ENCODE measurements at places on chromosomes 6 and 20.

- DNase-seq: no peak
Measured at GRCh38 chr20:11766961-11767360, 150.7 kb upstream of the BTBD3 start.

DNA sequence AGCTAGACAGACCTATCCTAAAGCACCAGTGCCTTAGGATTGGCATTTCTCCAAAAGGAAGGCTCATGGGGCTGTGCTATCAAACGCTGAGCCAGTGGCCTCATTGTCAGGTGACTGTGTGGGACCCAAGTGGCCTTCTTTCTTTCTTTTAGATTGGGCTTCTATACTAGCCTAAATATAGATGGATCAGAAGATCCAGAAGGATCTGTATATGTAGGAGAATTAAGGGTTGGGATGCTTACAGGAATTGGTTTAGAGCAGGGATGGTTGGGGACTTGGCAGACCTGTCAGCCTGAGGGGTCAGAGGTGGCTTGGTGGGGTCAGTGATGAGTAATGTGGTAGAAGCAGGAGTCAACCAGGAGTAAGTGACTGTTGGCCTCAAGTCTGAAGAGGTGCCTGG lies 14.8 kb downstream of the ABT1 start:
- DNase-seq: no peak

- DNase-seq: peak; percentile 35
Measured at GRCh38 chr6:24283043-24283985, 74.5 kb downstream of the DCDC2 start.

GRCh38 chr20:31833130-31833930 lies 12.1 kb downstream of the FOXS1 start:
- no peak for DNase-seq

DNA sequence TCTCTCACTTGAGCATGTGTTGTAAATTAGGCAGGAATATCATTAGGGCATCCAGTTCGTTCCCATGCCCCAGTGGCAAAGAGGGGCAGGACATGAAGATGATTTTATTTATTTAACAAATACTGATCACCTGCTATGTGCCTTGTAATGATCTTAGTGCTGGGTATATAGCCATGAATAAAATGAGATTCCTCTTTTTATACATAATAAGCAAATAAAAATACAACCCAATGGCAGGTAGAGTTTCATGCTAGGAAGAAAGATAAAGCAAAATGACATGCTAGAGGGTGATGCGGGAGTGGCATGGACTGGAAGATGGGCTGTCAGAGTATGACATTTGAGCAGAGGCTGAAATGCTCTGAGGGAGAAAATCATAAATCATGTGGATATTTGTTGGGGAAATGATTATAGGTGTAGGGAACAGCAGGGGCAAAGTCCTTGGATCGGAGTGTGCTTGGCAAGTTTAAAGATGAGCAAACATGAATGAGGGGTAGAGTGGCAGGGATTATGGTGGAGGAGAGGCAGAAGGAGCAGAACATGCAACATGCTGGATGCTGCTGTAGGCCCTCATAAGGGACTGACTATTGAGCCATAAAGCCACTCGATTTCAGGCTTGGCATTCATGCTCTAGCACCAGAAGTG lies 342.1 kb downstream of the PLCB1 start:
- no peak for DNase-seq

DNA sequence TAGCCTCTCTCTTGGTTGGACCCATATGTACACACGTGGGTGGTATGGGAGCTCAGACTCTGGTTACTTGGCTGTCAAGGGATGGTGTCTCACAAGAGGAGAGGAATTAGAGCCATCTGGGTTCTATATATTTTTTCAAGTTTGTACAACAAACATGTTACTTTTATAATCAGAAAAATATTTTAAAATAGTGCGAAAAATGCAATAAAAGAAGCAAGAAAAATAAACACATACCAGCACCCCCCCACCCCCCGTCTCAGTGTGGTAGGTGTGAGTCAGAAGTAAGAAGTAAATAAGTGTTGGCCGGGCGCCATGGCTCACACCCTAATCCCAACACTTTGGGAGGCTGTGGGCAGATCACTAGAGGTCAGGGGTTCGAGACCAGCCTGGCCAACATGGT lies 2.1 kb upstream of the TIAM2 start:
- no peak for DNase-seq

DNA sequence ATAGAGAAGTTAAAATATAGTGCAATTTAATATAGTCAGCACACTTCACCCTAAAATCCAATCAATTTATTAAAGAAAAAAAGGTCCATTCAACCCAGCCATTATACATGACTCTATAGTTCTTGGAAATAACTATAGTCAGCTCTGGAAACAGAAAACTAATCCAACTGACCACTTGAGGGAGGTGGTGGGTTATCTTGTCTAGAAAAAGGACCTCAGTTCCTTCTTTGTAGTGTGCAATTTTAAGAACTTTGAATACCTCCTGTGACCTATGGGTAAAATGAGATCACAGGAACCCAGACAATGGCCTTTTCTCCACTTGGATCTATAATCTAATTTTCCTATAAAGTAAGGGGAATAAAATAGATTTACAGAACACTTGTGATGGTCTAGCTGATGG lies 163.6 kb upstream of the CENPW start:
- DNase-seq: no peak

DNA sequence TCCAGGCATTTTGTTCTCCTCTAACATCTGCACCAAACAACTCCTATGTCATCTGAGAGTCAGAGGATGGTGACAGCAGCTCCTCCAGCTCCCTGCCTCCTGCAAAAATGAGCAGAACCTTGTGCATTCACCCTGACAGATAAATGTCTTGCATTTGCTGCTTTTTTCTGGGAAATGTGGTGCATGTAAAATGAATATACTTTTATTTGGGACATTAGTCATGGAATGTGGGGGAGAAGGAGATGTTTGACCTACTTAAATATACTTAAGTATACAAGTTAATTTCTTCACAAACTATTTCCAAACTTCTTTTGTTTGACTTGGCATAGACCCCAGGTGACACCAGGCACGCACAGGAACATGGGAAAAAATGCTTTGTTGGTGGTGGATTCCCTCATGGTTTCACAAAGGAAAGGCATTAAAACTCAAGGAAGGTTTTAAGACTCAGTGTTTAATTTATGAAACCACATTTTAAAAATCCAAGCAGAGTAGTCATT lies 181.8 kb upstream of the MCHR2 start:
- no peak for DNase-seq

- no peak for DNase-seq
Measured at GRCh38 chr6:98092331-98092730, 742.0 kb upstream of the POU3F2 start.

GRCh38 chr6:70221025-70221714 lies 81.7 kb downstream of the COL9A1 start:
- no peak for DNase-seq

GRCh38 chr6:142918339-142919042 lies 26.5 kb downstream of the HIVEP2 start:
- DNase-seq: no peak

GRCh38 chr20:52481443-52481842 lies 289.9 kb upstream of the ZFP64 start:
- no peak for DNase-seq

DNA sequence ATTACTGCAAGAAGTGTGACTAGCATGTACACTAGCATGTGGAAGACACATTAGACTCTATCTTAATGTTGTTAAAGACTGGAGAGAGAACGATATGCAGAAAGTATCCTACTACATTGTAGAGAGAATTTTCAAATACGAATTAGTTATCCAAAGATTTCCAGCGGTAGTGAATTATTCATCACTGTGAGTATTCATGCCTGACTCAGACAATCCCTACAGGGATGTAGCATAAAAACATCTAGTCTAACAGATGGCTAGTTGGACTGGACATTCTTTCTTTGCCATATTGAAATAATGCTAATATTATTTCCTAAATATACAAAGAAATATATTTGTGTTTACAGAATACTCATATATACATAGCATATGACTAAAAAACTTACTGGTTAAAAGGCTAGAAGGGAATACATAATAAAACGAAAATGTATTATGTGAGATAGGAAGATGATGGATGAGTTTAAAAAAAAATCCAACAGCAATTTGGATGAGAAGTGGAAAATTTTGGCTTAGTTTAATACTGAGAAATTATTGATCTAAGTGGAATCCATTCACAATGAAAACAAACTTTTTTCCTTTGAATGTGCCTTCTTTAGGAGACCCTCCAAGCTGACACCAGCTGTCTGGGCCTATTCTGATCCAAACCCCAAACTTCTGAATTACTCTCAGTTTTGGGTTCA lies 580.7 kb downstream of the RFPL4B start:
- no peak for DNase-seq

All from keratinocyte (primary cell).